ENCODE measurements at places on chromosomes 2 and 18.
A peak's percentile ranks its signal among the peaks of the same experiment; 100 is the strongest.

DNA sequence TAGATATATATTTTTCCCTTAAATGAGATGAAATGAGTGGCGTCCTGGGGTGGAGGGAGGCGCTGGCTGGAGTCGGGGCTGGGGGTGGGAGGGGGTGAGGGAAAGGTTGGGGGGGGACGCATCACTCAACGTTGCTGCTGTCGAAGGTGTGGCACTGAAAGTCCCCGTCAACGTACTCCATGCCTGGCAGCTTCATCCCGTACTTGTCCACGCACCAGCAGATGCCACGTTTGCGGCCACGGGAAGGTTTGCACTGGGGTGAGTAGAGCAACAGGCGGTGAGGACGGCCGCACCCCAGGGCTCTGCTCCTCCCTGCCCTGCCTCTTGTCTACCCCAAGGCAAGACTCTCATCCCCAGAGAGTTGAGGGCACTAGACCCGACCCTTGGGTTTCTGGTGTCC, 18.7 kb downstream of the IGFBP5 start:
- DNase-seq: no peak

- no peak for DNase-seq
These were observed 112.0 kb downstream of the GULP1 start for GRCh38 chr2:188403676-188404075.

DNA sequence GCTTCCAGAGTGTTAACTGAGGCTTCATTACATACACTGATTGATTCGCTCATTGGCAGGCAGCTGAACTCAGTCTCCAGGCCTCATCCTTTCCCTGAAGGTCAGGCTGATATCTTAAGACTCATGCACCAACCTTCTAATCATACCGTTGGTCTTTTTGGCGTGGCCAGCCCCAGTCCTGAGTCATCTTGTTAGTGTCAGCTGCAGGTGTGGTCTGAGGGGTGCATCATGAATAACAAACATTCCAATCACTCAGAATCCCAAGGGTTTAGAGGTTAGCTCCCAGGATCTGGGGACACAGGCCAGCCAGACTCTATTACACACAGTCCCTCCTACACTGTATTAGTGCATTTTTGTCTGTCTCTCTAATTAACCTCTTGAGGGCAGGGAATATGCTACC, 271.5 kb downstream of the HRH4 start:
- DNase-seq: no peak

GRCh38 chr2:65922794-65923193, 490.4 kb upstream of the SPRED2 start:
- DNase-seq: no peak

- no peak for DNase-seq
These were observed 807.0 kb downstream of the SLC4A3 start for GRCh38 chr2:220434385-220434784.

DNA sequence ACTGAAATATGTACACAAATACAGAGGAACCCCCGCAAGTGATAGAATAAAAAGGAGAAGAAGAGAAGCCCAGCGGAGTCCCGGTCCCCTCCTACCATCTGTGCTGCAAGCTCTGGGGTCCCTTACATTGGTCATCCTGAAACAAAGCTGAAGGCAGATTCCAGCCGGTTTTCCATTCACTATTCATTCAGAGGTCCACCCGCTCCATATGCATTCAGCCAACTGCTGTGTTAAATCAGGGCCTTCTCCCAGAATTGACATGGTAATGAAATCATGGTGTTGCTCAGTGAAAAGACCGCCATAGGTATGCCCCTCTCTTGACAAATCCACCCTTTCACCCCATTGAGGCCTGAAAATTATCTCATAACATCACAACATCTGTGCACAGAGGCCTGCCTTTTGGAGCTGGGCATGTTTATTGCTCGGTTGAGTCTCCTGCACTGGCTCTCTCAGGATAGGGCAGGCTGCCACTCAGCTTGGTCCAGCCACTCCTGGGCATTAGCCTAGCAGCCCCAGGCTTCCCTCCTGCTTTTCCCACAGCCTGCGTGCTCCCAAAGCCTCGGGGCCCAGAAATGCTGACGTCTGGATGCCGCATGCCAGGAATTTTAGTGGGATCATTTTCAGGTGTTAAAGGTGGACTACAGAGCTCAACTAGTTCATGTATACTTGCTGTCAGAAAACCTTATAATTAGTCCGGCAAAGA, 39.3 kb upstream of the ID2 start:
- DNase-seq: no peak

GRCh38 chr2:215080545-215080944, 57.9 kb downstream of the ABCA12 start:
- no peak for DNase-seq

- no peak for DNase-seq
These were observed 31.8 kb downstream of the AGFG1 start for GRCh38 chr2:227503433-227504406.

- DNase-seq: no peak
These were observed 56.5 kb downstream of the BCL11A start for GRCh38 chr2:60496956-60497355.

- no peak for DNase-seq
These were observed 76.0 kb downstream of the FAM124B start for GRCh38 chr2:224325941-224326340.

- DNase-seq: no peak
These were observed 133.2 kb downstream of the ICOS start for GRCh38 chr2:204069804-204070203.

DNA sequence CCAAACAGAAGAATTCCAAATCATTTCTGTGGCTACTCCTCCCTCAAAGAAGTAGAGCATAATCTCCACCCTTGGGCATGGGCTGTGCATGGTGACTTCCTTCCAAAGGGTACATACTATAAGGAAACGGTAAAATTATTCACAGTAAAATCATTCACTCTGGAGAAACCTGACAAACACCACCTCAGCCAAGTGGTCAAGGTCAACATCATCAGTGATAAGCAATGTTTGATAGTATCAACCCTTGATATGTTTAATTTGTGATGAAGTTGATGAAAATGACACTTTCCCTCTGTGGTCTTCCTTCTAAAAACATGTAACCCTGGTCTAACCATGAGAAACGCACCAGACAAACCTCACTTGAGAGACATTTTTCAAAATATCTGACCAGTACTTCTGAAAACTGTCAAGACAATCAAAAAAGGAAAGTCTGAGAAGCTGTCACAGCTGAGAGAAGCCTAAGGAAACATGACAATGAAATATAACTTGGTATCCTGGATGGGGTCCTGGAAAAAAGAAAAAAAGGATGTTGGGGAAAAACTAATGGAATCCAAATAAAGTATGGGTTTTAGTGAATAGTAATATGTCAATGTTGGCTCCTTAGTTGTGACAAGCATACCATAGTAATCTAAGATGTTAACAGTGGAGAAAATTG, 9.4 kb upstream of the TXNDC2 start:
- DNase-seq: no peak

DNA sequence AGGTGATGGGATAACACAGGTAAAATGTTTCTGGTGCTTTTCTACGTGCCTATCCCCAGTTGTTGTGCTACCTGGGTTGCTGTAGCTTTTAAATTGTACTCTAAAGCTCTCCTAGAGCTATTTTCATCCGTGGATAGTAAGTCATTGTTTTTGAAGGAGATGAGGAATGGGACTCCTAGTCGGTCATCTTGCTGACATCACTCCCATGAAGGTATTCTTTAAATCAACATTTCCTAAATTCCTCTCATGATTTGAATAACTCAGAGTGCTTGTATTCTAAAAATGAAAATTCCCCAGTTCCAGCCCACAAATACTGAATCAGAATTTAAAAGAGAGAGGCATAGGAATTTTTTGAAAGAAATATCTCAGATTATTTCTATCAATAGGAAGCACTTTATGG, 44.3 kb downstream of the CCDC148 start:
- DNase-seq: no peak

DNA sequence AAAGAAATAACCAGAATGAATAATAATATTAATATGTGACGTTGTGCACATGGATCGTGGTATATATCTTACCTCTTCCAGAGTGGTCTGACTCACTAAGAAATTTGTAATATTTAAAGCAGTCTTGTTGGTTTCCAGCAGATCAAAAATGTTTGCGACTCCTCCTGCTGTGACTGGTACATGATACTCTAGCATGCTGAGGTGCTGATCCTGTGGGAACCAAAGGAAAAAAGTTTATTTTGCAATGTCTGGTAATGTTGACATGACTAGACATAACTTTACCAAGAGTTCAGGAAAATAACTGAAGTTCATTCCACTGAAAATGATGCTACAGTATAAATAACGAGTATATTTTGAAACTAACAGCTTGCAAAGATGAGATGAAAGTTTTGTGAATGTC, 124.5 kb upstream of the BARD1 start:
- DNase-seq: no peak

GRCh38 chr2:239240414-239240881, 160.4 kb downstream of the HDAC4 start:
- no peak for DNase-seq

- no peak for DNase-seq
These were observed 619.2 kb upstream of the SETBP1 start for GRCh38 chr18:44061438-44061837.

DNA sequence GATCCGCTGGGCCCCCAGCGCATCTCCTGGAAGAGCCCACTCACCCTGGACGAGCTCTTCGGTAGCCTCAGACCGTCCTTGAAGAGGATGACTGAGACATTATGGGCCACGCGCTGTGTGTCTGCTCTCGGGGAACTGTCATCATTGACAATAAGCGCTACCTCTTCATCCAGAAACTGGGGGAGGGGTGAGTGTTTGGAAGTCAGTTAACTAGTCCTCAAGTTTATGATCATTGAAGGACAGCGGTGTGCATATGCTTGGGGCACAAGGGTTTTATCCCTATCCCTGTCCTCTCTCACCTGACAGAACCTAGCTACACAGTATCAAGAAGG, 586 bp downstream of the STK16 start:
- DNase-seq: no peak

DNA sequence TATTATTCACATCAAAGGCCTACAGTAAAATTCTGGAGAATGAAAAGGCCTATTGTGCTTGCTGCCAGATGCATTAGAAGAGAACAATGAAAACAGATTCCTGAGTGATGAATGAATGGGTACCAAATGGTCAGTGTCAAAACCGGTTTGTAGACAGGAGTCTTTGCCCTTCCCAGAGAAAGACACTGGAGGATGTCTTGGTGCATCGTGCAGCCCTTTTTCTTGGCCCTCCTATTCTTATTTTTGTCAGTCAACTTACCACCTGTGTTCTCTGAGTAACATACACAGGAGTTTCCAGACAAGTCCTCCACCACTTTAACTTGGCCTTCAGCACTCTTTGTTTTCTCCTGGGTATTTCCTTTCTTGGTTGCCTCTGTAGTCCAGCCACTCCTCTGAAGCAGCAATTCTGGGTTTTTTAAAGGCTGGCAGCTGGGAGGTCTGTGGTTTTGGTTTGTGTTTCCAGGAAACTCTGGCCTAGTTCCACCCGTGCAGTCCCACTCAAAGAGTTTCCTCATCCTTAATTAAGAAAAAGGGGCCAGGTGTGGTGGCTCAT, 29.4 kb downstream of the PSTPIP2 start:
- no peak for DNase-seq

DNA sequence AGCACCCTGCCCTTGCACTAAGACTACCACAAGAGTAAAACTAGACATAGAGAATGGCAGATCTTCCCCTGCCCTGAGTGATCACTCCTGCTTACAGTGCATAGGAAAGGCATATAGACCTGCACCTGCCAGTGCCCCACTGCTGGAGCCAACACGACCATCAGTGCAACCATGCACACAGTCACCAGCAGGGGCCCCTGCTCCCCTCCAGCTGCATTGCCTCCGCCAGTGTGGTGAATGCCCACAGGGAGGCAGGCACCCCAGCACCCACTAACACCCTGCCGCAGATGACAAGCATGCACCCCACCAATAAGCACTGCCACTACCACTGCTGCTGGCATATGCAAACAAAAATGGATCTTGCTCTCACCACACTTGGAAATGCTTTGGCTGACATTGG, 478.8 kb downstream of the ADCYAP1 start:
- no peak for DNase-seq

DNA sequence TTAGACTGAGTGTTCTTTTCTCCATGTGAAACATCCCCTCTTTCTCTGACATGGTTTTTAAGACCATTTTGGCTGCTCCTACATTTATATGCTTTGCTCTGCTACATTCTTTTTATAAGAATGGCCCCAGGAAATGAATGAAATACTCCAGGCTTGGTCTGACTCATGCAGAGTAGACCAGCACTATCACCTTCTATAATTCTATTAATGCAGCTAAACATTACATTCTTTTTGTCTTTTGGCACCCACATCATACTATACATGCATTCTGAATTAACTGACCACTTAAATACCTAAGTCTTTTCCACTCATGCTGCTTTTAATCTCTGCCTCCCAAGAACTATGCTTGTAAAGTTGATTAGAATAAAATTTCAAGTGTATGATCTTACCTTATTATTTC, 94.1 kb downstream of the AAK1 start:
- DNase-seq: no peak

DNA sequence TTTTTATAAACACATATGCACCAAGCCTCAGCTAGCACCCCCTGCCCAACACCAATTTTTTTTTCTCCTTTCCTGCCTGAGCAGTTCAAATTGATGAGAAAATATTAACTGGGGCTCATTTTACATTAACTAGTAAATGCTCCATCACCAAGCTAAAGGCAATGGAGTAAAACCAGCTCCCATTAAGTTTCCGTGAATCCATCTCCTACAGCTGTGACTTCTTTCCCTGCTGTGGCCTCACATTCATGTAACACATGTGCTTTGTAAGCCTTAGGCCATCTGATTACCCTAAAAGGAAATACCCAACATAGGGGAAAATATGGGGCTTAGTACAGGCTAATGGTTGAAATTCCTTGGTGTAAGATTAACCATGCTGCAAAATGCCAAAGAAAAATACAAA, 60.8 kb downstream of the DNER start:
- DNase-seq: no peak

- DNase-seq: no peak
These were observed 383 bp upstream of the ATP5MC3 start for GRCh38 chr2:175181877-175182308.

DNA sequence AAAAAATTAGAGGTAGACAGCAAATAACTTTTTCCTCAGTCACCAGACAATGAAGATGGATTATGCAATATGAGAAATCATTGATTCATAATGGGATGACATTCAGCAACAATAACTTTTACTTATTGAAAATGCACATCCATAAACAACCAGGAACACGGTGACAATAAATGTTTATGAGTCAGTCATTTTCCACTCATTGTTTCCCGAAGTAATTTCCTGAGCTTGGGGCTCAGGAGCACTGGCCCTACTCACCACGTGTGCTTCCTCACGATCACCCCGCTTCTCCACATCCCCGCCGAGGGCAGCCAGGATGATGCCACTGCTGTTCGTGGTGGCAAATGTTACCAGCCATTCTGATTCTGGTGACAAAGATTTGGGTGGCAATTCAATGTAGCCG, 156.3 kb downstream of the LAMA1 start:
- DNase-seq: no peak

GRCh38 chr2:10084223-10084865, 4.1 kb upstream of the CYS1 start:
- DNase-seq: peak; percentile 44
